Stimulated activated CD4-positive, alpha-beta T cell treated with anti-CD3 and anti-CD28 coated beads, TNF-alpha, amount 100 ng/mL, for 1 hour (primary cell): ENCODE measurements at places on chromosomes 16 and 17.

GRCh38 chr17:78658281-78658785 is 81.1 kb upstream of the DNAH17 start:
- no peak for DNase-seq

- DNase-seq = no peak
These were observed 18.2 kb downstream of the DHX38 start for GRCh38 chr16:72111657-72112451.

DNA sequence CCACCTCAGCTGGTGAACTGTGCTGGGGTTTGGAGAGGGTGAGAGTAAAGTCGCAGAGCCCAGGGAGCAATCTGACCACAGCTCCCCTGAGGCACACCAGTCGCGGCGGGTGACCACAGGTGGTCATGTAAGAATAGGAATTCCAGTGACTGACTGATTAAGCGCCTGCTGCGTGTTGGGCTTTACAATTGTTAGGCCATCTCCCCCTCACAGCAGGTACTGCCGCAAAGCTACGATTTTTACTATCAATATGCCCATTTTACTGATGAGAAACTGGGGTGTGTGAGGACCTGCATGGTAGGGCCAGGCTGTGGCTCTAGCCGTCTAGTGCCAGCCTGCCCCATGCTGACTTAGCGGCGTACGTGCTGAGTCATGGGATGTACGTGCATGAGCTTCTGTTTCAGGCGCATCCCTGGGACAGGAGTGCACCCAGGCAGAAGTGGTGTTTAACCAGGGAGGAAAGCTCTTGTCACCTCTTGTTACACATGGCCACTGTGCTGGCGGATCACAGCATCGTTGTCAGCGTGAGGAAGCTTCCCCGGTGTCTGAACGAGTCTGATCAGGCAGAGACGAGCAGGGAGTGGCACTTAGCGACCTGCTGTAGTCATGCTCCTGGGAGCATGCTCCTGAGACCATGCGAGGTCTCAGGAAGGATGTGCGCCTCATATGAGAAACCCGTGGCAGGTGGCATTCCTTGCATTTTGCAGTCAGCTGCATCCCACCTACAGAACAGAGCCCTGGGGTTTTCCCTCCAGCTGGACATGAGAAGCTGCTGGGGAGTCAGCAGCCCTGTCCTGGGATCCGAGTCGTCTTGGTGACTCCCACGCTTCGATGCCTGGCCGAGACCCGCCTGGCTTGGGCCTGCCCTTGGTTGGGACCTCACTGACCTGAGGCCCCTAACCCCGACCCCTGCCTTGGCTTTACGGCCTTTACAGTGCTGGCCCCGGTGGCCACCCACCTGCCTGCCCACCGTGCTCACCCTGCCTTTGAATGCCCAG is 163.7 kb upstream of the CHMP6 start:
- no peak for DNase-seq

DNA sequence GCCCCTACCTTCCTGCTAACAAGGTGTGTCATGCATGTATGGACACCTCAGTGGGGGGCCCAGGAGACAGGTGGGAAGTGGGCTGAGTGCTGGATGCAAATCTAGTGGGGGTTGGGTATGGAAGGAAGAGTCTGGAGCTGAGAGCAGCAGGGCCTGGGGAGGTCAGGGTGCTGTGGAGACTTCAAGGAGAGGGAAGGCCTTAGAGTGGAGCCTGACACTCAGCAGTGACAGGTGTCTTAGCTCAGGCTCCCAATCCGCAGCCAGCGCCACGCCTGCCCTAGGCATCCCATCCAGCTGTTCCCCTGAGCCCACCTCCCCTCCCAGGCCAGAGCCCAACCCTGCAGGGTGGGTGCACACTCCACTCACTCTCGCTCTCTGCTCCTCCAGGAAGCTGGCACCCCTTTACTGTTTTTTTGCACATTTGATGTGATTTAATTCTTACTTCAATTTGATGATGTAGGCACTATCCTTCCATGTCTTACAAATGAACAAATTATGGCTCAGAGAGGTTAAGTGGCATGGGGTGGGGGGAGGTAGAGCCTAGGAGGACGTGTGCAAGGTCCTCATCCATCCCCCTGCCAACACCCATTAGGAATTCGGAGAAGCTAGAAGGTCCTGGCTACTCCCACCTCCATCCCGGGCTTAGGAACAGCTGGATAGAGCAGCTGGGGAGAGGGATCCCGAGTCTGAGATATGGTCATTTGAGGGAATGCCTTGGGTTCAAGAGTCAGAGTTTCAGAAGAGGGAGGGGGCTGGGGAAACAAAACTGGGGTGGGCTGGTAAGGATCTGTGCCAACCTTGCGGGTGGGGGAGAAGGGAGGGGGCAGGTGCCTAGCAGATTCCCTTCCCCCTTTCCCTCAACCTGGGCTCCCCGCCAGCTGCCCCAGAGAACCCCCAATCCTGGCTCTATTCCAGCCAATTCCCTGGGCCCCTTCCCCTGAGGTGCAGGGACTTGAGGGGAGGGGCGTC is 2.1 kb downstream of the FAM171A2 start:
- DNase-seq = no peak

GRCh38 chr17:46832945-46833839 is 14.7 kb upstream of the WNT3 start:
- no peak for DNase-seq

- no peak for DNase-seq
These were observed 175.7 kb downstream of the PARN start for GRCh38 chr16:14454391-14454790.

DNA sequence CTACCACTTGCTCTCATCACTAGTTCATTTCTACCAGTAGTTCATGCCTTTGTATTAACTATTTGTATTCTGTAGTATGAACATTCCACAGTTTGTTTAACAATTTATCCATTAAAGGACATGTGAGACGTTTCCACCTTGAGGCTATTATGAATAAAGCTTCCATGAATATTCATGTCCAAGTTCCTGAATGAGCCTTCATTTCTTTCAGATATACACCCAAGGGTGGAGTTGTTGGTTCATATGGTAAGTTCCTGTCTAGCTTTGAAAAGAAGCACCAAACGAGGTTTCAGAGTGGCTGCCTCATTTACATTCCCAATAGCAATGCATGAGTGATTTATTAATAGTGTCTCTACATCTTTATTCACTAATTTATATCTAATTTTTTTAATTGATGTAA is 407.8 kb upstream of the C16orf82 start:
- no peak for DNase-seq

GRCh38 chr16:21263640-21264570 is 14.2 kb downstream of the CRYM start:
- DNase-seq = no peak

GRCh38 chr16:73350707-73351452 is 303.0 kb upstream of the ZFHX3 start:
- DNase-seq = no peak

GRCh38 chr17:64354396-64354795 is 36.3 kb downstream of the PECAM1 start:
- no peak for DNase-seq

DNA sequence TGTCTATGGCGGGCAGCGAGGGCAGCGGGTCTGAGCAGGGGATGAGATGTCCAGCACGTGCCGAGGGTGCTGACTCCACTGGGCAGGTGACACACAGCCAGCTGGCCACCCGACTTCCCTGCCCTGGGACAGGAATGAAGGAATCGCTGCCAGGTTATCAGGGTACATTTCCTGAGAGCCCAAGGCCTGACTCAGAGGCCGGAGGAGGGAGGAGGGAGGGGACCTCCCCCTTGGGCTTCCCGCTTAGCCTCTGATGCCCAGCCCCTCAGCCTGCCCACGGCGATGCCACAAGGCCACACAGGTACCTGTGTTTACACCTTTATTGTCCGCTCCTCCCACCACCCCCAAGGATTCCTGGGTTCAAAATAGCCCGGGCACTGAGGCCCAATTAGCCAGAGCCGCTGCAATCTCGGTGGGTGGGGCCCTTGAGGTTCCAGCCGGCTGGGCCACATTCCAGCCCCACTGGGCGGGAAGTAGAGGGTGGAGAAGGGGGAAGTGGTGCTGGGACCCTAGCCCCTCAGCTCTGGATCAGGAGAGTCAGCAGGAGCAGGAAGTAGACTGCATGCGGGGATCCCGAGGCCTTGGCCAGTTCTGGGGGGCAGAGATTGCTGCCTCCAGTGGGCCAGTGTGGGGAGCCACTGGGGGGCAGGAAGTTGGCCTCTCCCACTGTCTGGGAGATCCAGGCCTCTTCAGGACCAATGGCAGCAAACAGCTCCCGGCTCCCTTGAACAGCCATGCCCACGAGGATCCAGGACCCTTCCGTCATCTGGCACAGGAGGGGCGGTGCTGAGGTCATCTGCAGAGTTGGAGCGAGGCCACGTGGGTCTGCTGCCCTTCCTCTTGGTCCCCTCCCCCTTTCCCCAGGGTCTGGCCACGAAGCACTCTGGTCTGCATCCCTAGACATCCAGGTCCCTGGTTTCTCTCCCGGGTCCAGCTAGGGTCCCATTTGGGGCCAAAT is 3.4 kb upstream of the PRSS8 start:
- DNase-seq = no peak

- DNase-seq = peak; percentile 35
These were observed 243.2 kb upstream of the GSE1 start for GRCh38 chr16:85369741-85370528.
